ENCODE measurements at places on chromosomes 11 and 22.

DNA sequence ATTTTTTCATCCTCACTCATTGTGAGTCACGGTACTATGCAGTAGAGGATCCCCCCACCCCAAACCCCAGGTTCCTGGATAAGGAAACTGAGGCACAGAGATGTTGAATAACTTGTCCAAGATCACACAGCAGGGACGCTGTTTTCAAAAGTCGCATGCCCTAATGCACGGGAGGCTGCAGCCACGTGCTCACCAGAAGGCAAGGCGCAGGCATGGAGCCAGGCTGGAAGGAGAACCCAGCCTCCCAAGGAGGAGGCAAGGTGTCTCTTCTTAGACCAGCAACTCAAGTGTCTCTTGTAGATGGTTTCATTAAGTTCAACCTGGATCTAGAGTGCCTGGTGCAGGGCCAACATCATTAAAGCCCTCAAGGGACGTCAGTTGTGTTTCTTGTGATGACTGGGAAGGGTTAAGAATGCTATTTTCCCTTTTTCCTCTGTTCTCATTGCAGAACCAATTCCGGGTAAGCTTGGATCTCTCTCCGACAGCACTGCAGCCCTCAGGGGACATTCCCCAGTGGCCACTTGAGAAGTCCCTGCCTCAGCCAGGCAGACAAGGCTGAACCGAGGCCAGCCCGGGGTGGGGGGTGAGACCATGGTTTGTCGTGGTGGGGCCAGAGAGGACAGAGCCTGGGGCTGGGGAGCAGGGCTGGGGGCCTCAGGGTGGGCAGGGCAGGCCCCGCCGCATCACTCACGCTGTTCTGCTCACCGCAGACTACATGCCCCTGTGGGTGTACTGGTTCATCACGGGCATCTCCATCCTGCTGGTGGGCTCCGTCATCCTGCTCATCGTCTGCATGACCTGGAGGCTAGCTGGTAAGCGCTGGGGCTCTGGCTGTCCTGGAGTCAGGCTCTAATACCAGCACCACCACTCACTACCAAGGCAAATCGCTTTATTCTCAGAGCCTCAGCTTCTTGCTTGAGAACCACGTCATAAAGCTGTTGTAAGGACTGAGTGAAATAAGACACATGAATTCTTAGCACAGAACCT is 15.7 kb downstream of the TMEM121B start:
- DNase-seq, result no peak

DNA sequence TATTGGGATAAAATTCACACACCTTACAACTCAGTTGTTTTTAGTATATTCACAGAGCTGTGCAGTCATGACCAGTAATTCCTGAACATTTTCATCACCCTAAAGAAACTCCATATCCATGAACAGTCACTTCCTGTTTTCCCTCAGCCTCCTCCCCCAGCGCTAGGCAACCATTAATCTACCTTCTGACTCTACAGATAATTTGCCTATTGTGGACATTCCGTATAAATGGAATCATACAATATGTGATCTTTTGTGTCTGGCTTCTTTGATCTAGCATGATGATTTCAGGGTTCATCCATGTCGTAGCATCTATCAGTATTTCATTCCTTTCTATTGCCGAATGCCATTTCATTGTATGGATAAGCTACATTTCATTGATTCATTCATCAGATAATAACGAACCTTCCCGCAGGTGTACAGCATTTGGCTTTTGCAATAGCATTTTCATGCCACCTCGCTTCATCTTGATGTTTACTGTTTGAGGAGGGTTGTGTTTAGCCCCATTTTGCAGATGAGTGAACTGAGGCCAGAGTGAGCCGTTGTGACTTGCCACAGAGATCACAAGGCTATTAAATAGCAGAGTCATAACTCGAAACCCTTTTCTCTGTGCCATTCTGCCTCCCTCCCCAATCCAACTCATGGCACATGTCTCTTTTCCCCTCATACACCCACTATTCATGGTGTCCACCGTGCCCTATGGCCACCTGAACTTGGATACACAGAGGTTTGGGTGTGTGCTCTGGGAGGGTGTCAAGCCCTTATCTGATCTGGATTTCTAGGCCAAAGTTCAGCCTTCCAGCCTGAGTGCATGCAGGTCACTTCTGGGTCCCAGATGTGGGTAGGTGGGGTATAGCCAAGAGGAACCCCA is 11.1 kb upstream of the MYH9 start:
- no peak for DNase-seq

DNA sequence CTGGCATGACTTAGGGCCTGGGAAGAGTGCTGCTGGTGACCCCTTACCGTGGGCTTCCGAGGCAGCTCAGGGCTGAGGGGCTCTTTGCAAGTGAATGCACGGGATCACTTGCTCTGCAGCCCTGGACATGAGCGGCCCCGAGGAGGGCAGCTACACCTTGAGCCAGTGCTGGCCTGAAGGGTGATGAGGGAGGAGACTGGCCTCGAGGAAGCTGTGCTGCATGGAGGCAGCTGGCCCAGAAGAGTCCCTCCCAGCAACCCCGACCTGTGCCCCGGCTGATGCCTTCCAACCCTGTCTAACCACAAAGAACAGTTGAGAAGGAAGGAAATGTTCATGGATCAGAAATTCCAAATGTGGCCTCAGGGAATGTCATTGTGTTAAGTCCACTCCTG is 45.2 kb downstream of the TBX1 start:
- no peak for DNase-seq

DNA sequence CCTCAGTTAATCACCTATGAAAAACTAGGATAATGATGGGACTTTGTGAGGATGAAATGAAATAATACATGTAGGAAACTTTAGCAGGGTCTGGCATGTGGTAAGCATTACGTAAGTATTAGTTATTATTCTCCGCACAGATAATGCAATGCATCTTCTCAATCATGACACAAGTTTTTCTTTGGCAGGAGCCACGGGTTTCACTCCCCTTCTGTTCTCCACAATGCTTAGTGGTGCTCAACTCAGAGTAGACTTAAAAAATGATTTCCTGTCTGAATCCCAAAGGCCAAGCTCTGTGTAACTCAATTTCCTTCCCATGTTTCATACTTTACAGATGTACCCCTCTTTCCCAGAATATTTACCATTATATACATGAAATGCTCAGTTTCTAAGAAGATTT is 82.9 kb downstream of the CCDC34 start:
- DNase-seq, result no peak

DNA sequence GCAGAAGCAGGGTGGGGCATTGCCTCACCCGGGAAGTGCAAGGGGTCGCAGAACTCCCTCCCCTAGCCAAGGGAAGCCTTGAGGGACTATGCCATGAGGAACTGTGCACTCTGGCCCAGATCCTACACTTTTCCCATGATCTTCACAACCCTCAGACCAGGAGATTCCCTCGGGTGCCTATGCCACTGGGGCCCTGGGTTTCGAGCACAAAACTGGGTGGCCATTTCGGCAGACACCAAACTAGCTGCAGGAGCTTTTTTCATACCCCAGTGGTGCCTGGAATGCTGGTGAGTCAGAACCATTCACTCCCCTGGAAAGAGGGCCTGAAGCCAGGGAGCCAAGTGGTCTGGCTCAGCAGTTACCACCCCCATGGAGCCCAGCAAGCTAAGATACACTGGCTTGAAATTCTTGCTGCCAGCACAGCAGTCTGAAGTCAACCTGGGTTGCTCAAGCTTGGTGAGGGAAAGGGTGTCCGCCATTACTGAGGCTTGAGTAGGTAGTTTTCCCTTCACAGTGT is 573.7 kb upstream of the ANO3 start:
- DNase-seq, result no peak

DNA sequence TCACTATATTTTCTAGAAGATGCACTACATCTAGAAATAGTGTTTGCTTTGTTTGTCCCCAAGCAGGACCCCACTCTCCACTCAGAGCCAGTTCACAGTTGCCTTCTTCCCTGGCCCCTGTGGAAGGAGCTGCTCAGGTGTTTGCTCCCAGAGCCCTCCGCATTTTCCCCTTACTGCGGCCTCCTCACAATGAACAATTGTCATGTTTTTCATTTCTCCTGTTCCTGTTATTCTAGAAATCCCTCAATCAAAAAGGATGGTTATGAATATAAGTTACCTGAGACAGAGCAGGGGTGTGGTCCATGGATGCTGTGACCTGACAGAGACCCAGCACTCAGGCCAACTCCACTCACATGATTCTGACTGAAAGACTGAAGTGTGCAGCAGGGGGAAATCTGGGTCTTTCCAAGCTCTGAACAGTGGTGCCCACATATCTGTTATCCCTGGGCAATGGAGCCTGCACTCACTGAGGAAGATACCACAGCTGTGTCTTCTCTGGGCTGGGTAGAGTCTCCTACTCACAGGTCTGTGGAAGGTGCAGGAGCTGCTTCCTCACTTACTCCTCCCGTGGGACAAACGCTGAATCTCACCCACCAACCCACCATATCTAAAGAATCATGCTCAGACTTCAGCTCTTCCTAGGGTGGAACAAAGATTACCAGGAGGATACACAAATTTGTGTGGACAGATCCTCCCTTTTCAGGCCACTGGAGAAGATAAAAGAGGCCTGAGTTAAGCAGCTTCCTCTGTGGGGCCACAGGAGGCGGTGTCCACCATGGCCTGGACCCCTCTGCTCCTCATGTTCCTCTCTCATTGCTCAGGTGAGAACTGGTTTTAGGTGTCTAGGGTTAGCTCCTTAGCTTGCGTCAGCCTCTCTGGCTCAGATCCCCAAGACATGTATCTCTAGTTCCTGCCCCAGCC is 87.1 kb upstream of the TOP3B start:
- DNase-seq, result no peak

DNA sequence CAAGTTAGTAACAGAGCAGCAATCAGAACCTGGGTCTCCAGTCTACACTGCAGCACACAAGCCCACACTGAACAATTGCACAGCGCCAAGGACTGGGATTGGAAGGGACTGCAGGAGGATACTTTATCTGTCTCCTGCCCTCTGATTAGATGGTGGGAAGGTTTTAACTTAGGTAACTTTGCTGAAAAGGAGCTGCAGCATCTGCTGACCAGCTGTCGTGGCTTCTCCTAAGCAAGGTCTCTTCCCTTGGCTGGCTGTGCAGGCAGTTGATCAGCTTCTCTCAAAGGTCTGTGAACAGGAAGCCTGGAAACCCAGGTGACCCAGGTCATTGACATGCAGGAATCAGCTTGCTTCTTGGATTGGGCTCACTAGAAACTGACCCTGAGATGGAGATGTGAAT is 82.4 kb downstream of the ISX start:
- no peak for DNase-seq

DNA sequence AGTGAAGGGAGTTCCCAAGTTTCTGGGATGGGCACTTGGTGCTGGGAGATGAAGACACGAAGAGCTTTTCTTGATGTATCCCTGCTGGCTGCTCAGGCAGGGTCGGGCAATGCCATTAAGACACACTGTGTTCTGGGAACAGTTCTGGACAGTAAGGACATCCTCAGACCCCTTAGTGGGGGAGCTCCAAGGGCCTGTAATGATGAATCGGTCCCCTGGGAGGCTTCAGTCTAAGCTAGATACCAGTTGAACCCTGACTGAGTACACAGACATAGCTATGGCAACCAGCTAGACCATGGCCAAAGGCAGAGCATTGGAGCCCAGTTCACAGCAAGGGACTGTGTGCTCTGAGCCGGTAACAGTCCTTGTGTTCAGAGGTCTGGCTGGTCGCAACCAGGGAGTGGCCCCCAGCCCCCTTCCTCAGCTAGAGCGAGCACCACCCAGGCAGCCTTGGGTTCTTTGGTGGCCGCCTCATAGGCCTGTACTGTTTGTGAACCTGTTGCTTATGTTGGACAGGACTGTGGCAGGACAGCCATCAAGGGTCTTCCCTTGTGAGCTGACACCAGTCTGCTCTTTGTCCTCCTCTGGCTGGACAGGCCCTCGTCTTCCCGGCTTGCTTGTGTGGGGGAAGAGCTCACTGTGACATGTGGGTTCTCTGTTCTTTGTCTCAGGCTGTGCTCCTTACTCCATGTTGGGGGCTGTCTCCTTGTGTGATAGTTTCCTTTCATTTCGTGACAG is 25.0 kb downstream of the MED15 start:
- DNase-seq, result no peak

DNA sequence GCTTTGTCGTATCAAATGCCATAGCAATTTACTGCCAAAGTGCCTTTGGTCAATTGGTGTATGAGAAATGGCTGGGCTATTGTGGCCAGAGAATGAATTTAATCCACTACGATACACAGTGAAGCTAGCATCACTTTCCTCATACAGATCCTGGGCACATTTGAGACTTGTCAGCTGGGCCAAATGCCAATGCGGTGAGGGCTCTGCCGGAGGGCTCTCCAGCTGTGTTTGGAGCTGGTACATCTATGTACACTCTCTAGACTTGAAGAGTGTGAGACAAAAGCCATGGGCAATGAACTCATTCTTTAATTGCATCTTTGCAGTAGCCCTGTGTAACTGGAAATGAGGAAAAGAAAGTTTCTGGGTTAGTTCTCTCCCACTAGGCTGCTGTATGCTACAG is 1052.9 kb downstream of the NTM start:
- no peak for DNase-seq

DNA sequence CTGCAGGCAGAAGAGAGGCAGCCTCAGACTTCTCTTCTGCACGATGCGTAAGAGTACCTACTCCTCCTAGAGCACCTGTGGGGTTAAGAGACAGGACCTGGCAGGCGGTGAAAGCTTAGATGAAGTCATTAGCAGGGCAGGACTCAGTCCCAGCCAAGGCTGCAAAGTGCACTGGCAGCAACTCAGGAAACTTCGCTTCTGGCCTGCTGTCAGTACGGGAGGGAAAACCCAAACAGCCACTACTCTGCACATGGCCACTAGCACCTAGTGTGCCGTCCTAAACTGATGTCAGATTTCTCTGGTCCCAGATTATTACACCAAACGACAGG is 8.8 kb upstream of the KLHL35 start:
- no peak for DNase-seq

- no peak for DNase-seq
These were observed 6.0 kb downstream of the PDXP start for GRCh38 chr22:37664249-37665101.

- DNase-seq, result no peak
These were observed 9.0 kb upstream of the AHNAK start for GRCh38 chr11:62555464-62556107.

GRCh38 chr11:124831897-124832296 is 31.7 kb upstream of the MSANTD2 start:
- DNase-seq, result no peak

GRCh38 chr22:50125029-50125428 is 35.2 kb downstream of the MOV10L1 start:
- no peak for DNase-seq

DNA sequence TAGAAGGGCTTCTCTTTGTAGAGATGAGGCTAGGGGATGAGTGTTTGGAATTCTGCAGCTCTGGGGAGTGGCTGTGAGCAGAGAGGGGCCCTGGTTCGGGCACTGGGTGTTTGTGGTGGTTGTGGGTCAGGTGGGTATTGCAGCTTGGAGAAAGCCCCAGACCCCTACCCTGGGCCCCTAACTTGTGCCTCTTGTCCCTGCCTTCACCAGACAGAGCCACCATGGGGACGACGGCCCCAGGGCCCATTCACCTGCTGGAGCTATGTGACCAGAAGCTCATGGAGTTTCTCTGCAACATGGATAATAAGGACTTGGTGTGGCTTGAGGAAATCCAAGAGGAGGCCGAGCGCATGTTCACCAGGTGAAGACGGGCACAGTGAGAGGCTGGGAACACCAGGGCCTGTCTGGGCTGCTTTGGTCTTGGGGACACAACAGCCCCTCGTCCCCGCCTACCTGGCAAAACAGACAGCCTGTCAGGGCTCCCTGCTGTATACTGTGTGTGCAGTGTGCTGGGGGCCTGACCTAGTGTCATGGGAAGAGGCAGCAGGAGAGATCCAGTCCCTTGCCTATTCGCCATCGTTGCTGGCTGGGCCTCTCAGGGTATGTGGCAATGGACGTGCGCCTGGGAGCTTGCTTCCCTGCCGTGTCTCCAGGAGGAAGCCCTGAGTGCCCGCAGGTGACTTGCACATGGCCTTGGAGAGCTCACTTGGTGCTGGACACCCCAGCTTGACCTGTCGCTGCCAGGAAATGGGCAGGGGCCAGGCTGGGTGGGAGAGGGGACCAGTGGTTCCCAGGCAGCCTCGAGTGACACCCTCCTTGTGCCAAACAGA is 4.3 kb downstream of the INCENP start:
- DNase-seq, result no peak
